ENCODE measurements at places on chromosomes 5 and 9. TPM values are rescaled to one million over a fixed set of nuclear protein-coding genes. Genes with fewer than 3 reads are reported as not detected.

GRCh38 chr9:27755846-27756245 is 182.6 kb upstream of the C9orf72 start:
- no peak for DNase-seq

DNA sequence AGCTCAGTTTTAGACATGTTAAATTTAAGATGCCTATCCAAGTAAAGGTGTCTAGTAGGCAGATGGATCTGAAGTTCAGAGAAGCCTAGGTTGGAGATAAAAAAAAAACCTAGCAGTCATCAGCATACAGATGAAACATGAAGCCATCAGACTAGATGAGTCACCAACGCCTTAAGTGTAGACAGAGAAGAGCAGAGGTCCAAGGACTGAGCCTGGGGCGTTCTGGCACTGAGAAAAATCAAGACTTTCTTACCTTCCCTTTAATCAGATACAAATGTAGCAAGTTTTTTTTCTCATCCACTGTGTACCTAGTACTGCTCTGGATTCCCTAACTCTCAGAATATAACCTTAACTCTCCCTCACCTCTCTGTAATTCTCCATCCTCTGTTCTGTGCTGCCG is 97.3 kb downstream of the SIL1 start:
- no peak for DNase-seq

DNA sequence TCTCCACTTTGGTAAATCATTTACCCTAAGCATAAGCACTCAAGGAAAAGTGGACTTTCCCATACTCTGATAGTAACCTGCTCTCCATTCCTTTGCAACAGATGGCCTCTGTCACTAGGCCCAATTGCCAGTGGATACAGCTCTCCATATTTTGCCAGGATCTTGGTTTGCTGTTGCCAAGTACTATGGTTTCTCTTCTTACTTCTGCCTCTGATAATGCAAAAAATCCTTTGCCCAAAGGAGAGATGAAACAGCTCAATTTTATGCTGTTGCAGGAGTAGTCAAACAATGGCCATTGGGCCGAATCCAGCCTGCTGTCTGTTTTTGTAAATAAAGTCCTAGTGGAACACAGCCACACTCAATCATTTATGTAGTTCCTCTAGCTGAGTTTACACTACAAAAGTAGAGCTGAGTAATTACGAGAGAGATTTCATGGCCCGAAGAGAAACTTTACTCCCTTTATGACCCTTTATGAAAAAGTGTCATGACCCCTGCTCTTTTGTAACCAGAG is 92.5 kb downstream of the HTR4 start:
- no peak for DNase-seq

DNA sequence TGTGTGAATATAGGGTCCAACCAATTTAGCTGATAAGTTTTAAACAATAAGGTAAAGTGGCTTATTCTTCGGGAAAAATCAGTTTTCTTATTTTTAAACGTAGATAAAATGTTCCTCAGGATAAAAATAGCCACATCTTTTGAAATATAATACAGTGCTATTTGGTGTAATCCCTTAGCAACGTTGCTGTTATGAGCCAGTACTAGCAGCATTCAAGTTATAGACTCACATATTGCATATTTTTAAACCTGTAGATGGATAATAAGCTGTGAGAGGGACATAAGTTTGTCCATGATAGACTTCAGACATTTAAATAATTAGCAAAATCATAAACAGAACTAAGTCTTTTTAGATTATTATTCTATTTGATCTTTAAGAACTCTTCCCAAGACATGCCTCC is 6.3 kb downstream of the PDE4D start:
- no peak for DNase-seq

- no peak for DNase-seq
These were observed 86.2 kb downstream of the CAMSAP1 start for GRCh38 chr9:135821116-135821515.

RAPGEF6 gene
- polyA plus RNA-seq, result 8.7 TPM

COL15A1 gene
- not detected for polyA plus RNA-seq

Data from keratinocyte (primary cell).